ENCODE measurements at places on chromosomes 4 and X. TPM values are rescaled to one million over a fixed set of nuclear protein-coding genes. Genes with fewer than 3 reads are reported as not detected.

Gene XK
- total RNA-seq = 0.06 TPM

Gene CNGA1
- 0.64 TPM for total RNA-seq

Gene SPACA5
- not detected for total RNA-seq

Gene ARHGAP10
- 5.8 TPM for total RNA-seq

Gene ACSL1
- 15.9 TPM for total RNA-seq

Gene RBMXL3
- not detected for total RNA-seq

Gene AMER1
- total RNA-seq = 4.4 TPM

Gene PRDM8
- total RNA-seq = 2.3 TPM

Gene ARHGAP6
- total RNA-seq = not detected

Gene HEPH
- total RNA-seq = not detected

Gene TCEAL2
- total RNA-seq = 0.40 TPM

Gene MAGEC2
- total RNA-seq = not detected

Gene ANXA10
- not detected for total RNA-seq

- peak; percentile 5 for DNase-seq
Observed at GRCh38 chr4:92305148-92305877, 1.5 kb downstream of the GRID2 start.

DNA sequence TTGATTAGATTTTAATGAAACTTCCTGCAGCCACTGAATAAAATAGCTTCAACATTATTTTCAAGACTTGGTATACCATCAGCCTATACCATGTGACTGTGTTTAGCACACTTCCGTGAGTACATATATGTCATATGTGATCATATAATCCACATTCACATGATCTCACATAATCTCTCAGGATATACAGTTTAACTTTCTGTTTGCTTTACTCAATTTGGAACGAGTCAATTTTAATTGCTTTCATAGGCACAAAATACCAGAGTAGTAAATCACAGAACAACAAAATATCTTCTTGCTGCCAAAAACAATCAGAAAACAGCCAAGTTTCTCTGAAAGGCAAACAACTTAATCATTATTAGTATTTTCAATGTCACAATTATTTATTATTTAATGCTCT, 731.1 kb upstream of the DIAPH2 start:
- no peak for DNase-seq

- DNase-seq = no peak
Observed at GRCh38 chr4:14679906-14680305, 322.4 kb upstream of the CPEB2 start.

- no peak for DNase-seq
Observed at GRCh38 chrX:119698845-119699244, 5.9 kb upstream of the SEPTIN6 start.

DNA sequence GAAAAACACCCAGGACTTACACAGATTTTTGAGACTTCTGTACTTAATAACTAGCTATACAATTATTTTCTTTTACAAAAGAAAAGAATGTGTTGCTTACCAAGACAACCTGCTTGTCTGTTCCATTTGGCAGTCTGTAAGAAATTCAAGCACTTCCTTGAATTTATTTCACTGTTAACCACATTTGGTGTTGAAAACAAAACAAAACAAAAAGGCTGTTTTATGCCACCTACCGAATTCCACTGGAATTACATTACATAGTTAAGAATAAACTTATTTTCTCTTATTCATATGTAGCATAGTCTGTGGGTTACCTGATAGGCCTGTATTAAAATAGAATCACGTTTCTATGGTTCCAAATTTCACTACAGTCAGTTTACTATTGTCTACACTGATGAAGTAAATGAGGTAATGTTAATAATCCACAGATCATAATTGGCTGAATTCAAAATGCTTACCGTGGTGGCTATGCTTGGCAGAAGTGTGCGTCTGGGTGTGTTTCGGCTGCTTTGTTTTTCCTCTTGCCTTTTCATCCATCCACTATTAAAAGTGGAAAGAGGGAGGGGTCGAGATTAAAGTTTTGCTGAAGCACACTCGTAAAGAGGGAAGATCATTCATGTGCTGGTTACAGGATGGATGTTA, at the start of gene TLR1:
Gene TLR1 (minus strand): TSS at position 138 of the 642 bp plus-strand sequence. CDS start 5,960 bp downstream, outside the sequence.
- DNase-seq = no peak

DNA sequence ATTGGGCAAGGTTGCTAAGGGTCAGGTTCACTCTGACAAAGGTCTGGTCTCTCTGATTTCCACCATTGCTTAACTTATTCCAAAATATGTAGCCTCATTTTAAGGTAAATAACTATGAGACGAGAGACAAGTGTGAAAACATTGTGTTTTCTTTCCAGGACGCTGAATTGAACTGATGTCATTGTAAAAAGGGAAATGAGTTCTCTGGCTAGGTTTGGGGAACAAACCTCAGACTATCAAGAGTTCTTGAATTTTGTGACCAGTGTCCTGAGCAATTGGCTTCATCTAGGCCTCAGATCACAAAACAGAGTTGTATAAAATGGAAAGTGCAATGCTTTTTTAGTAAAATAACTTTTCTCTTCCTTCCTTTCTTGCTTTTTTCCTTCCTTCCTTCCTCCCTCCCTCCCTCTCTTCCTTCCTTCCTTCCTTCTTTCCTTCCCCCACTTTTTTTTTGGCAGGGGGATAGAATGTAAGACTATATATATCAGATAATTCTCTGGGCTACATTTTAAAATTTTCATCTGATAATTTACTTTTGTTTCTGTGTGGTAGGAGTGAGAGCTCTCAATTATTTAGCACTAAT, 30.8 kb upstream of the CXCL8 start:
- DNase-seq = no peak

- no peak for DNase-seq
Observed at GRCh38 chr4:108649863-108650211, 562 bp upstream of the OSTC start.

- DNase-seq = no peak
Observed at GRCh38 chrX:100743009-100743607, 11.2 kb upstream of the SYTL4 start.

- DNase-seq = no peak
Observed at GRCh38 chr4:58541926-58542325, 1431.7 kb upstream of the IGFBP7 start.

DNA sequence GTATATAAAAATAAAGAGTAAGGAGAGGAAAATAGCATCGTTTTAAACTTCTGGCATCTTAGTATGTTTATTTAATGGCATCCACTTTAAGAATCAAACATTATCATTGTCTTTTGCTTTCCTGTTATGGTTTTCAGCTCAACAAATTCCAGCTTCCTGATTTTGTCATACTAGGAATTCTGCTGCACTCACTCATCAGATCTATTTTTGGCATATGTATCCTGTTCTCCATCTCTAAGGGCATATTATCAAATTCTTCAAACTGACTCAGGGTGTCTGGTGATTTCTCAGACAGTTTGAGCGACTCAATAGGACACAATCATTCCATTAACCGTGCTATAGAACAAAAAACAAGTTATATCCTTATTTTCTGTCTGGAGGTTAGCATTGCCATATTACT, 248.5 kb upstream of the DIAPH2 start:
- no peak for DNase-seq

DNA sequence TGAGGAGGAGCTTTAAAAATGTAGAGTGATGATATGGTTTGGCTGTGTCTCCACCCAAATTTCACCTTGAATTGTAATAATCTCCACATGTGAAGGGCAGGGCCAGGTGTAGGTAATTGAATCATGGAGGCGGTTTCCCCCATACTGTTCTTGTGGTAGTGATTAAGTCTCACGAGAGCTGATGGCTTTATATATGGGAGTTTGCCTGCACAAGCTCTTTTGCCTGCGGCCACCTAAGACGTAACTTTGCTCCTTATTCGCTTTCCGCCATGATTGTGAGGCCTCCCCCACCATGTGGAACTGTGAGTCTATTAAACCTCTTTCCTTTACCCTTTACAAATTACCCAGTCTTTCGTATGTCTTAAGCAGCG, 332.0 kb downstream of the RAPGEF2 start:
- no peak for DNase-seq

DNA sequence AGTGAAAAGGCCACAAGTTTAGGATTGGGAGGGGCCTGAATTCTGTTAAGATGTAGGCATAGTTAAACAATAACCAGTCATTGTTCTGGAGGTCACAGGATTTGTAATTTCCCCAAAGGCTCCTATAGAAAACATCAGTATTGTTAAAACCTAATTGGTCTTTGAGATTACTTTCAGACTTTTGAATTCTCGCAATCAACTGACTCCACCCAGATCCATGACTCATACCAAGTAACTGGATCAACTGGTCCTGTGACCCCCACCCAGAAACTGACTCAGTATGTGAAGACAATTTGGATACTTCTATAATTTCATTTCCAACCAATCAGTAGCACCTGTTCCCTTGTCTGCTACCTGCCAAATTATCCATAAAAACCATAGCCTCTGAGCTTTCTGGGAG, 28.4 kb downstream of the MAGEB16 start:
- no peak for DNase-seq

- no peak for DNase-seq
Observed at GRCh38 chr4:156827519-156827918, 144.1 kb downstream of the PDGFC start.

GRCh38 chr4:39466747-39467146, 7.9 kb downstream of the LIAS start:
- DNase-seq = no peak

- DNase-seq = no peak
Observed at GRCh38 chr4:25111648-25112196, 48.5 kb downstream of the SEPSECS start.

DNA sequence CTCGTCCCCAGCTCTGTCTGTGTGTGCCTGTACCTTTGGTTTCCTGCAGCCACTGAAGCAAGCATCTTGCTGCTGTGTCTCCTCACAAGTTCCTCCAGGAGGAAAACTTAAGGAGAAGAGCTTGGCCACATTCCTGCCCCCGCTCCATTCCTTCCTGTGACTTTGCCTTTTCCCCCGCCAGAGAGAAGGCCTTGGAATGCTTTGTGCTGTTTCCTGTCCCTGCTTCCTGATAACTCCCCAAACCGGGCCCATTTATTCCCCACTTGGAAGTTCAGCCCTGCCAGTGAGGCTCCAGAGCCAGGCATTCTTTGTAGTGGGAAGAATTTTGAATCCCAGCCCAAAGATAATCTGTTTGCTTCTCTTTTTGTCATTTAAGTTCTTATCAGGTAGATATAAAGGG, 33.1 kb downstream of the SMIM10L2A start:
- no peak for DNase-seq

DNA sequence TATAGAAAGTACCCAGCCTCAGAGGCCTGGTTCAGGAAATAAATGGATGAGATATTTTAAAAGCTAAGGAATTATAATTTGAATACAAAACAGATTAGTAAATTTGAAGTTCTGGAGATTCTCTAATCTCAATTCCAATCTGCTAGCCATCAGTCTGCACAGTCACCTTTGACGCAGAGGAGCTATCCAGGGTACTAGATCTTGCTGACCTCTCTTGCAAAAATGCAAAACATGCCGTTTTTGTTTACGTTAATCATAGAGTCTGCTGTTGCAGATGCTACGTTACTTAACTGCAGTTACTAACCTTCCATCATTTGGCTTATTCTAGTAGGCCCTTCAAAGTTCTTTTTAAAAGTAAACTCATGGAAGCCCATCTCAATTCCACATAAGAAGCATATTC, 10.4 kb downstream of the CCSER1 start:
- DNase-seq = no peak

- no peak for DNase-seq
Observed at GRCh38 chr4:27350161-27350560, 489.5 kb downstream of the STIM2 start.

DNA sequence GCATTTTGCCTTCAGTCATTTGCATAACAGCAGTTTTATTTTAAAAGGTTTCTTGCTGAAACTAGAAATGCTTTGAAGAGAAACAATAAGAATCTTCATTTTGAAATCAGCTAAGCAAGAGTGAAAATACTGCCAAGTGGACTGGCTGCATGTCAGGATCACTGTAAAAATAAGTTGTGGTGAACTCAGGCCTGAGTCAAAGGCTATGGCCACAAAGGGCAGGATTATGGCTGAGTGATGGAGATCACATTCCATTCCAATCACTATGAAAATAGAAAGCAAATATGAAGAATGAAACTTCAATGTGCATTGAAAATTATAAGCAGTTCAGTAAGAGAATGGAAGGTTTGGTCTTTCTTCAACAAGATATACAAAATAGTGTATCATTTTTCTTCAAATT, 224.5 kb downstream of the PCDH18 start:
- DNase-seq = no peak

- peak; percentile 16 for DNase-seq
Observed at GRCh38 chrX:152904151-152905080, 6.5 kb downstream of the ZNF185 start.

GRCh38 chrX:136202889-136203288, 48.3 kb downstream of the MAP7D3 start:
- DNase-seq = no peak

DNA sequence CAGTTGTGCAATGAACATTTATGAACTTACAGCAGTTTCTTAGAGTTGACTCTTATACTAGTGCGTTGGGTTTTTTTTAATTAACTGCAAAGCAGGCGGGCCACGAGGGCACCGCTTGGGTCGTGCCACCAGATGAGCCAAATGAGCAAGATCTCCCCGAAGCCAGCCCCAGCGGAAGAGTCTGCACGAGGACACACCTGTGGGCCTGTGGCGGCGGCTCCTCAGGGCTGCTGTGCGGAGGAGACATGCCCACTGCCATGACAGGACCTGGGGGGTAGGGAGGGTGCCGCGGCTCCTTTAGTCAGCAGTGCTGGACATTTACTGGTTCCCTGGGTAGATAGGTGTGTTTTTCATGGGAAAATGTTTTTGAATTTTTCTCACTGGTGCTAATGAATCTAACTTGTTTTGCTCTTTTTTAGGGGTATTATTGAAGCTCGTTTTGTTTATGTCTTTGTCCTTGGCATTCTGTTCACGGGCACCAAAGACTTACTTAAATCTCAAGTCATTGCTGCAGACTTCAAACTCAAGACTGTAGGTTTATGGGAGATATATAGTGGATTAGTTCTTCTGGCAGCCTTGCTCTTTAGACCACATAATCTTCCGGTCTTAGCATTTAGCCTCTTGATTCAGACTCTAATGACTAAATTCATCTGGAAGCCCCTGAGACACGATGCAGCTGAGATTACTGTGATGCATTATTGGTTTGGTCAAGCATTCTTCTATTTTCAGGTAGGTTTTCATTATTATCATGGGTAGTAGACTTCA, 31.2 kb downstream of the PIGG start:
- DNase-seq = no peak

GRCh38 chrX:150074175-150074574, 135.9 kb upstream of the EOLA2 start:
- no peak for DNase-seq

- no peak for DNase-seq
Observed at GRCh38 chr4:26611885-26612284, 28.0 kb downstream of the TBC1D19 start.

- DNase-seq = no peak
Observed at GRCh38 chr4:139581096-139581495, 25.1 kb upstream of the SETD7 start.

Measured in activated naive CD8-positive, alpha-beta T cell treated with anti-CD3 and anti-CD28 coated beads for 36 hours (primary cell).